Hippocampal formation (tissue), 2 donors: ENCODE measurements at places on chromosomes 6 and 20.

DNA sequence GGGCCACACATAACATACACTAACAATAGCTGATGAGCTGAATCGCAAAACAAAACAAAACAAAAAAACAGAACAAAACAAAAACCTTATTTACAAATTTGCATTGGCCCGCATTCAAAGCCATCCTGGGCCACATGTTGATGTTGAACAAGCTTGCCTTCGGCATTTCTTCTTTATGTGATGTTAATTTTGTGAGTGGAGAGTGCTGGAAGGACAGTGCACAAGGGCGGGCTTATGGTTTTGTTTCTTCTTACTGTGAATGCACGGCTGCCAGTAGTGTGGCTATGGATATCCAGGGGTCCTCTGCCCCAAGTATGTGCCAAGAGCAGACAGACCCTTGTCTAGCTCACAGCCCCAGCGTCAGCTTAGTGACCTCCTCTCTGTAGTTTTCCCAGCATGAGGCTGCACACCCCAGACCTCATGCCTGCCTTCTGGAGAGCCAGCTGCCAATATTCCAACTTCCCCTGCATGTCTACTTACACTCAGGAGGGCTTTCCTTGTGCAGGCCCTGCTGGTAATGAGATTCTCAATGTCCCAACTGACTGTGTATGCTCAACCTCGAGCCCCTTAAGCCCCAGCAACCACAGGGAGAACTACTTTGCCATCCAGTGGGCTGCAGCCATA, 24.9 kb downstream of the ZNF292 start:
- DNase-seq, result no peak

- DNase-seq, result no peak
Measured at GRCh38 chr6:153949616-153950015, 89.4 kb upstream of the OPRM1 start.

GRCh38 chr6:46476301-46476700, 14.9 kb downstream of the RCAN2 start:
- no peak for DNase-seq

DNA sequence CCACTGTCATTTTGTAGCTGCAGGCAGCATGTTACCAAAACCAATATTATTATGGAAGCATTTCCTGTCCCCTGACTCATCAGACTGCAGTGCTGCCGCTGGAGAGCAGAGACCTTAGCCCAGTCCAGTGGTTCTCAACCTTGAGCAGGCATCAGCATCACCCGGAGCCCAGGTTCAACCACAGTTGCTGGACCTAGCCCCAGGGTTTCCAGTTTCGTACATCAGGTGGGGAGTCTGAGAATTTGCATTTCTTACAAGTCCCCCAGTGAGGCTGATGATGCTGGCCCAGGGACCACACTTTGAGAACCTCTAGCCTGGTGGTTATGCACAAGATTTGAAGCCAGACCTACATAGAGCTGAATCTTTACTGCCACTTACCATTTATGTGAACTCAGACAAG, 47.3 kb downstream of the LY86 start:
- no peak for DNase-seq

- no peak for DNase-seq
Measured at GRCh38 chr6:161908872-161909271, 635.0 kb upstream of the AGPAT4 start.

GRCh38 chr20:49677777-49678758, 35.6 kb downstream of the B4GALT5 start:
- DNase-seq, result no peak

- no peak for DNase-seq
Measured at GRCh38 chr6:18242062-18242851, 22.1 kb downstream of the DEK start.

- no peak for DNase-seq
Measured at GRCh38 chr6:170281331-170282292, 9.3 kb downstream of the DLL1 start.

GRCh38 chr20:25206548-25206947, 11.0 kb downstream of the ENTPD6 start:
- DNase-seq, result no peak

DNA sequence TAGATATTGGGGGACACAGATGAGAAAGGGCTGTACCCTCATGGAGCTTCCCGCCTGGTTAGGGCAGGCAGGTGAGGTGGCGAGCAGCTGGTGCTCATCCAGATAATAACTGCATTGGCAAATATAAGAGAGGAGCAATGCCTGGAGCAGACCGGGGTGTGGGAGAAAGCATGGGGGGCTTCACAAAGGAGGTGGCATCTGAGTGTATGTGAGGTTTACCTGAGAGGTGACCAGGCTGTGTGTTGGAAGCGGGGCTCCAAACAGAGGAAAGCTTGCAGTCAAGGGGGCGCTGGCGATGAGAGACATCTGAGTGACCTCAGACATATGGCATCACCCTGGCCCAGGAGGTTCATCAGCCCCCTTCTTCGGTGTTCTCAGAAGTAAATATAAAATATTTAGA, 72.1 kb upstream of the PMEPA1 start:
- DNase-seq, result no peak

- no peak for DNase-seq
Measured at GRCh38 chr20:24630486-24631172, 161.2 kb downstream of the SYNDIG1 start.

GRCh38 chr6:168992446-168993144, 261.1 kb downstream of the THBS2 start:
- no peak for DNase-seq

- DNase-seq, result no peak
Measured at GRCh38 chr6:45721665-45722064, 294.0 kb downstream of the CLIC5 start.

DNA sequence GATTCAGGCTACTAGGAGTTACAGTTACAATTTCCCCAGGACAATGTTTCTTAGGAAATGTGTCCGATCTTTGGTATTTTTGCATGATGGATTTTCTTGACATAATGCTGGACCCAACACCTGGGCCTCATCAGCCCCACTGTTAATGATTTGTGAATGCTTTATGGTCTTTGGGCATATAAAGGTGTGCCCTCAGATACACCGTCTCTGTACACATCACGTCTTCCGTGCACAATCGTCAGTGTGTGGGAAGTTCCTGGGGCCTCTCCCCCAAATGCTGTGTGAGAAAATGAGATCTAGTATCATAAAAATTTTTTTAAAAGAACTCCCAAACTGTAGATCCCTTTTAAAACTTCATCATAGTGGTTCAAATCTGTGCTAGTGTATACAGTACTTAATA, 373.2 kb upstream of the ID4 start:
- DNase-seq, result no peak

DNA sequence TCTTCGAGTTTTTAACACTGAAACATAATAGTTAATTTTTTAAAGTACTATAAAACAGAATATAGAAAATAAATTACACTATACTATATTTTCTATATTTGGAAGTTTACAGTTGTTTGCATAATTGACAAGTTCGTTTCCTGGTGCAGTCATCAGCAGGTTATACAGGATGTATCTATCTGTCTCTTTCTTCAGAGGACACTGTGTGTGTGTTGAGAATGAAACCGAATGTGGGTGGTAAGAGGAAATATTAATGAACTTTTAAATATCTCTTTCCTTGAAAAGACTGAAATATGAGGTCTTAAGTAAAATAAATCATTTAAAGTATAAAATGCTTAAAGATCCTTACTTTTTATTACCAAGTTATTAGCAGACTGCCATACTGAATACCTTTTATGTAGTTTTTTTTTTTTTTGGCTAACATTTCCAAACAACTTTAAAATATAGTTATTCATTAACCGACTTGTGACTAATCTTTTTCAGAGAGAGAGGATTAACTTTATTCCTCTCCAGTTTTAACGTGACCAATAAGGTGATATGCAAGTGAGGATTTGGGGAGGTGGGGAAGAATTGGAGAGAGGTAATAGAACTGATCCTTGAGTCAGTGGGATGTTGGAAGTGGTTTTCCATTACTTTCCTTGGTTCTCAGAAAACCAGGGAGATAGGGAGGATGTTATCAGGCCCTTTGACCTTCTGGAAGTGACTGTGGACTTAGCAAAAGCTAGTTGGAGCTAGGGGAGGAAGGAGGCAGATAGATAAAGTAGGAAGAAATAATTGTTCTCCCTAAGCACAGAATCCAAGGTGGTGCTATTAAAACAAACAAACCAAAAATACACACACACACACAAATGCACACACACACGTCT, 380.0 kb upstream of the FLRT3 start:
- no peak for DNase-seq

- no peak for DNase-seq
Measured at GRCh38 chr6:10381133-10381829, 33.6 kb downstream of the TFAP2A start.

- no peak for DNase-seq
Measured at GRCh38 chr6:20467437-20467836, 65.8 kb downstream of the E2F3 start.

DNA sequence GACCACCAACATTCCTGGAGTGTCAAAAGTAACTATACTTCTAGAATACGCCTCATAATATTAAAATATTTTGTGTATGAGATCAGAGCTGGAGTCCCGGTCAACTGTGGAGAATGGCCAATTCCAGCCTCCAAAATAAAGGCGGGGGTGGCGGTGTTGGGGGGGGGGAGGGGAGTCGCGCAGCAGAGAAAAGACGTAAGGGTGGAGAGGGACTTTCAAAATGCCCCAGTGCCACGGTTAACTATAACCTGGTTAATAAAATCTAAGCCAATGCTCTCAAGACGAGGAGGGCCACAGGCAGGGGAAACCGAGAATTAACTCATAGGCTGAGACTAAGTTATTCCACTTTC, 1.3 kb downstream of the NUP153 start:
- no peak for DNase-seq

GRCh38 chr6:8389036-8389818, 46.1 kb downstream of the SLC35B3 start:
- no peak for DNase-seq
